ENCODE measurements at places on chromosomes 16 and 17. TPM values are rescaled to one million over a fixed set of nuclear protein-coding genes. Genes with fewer than 3 reads are reported as not detected.

GRCh38 chr17:63834431-63835166, 7.1 kb upstream of the FTSJ3 start:
- DNase-seq, result peak; percentile 57

DNA sequence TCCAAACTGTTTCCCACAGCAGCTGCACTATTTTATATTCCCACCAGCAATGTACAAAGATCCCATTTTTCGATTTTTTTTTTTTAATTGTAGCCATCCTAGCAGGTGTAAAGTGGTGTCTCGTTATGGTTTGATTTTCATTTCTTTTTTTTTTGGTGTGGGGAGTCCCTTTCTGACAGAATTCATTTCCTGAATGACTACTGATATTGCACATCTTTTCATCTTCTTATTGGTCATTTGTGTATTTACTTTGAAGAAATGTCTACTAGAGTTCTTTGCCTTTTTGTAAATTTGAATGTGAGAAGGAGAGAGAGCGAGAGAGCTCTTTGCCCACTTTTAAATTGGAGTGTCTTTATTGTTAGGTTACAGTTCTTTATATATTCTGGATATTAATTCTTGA, 14.0 kb downstream of the CYB5B start:
- DNase-seq, result no peak

GRCh38 chr16:30771726-30772125, 9.6 kb downstream of the RNF40 start:
- DNase-seq, result peak; percentile 6

DNA sequence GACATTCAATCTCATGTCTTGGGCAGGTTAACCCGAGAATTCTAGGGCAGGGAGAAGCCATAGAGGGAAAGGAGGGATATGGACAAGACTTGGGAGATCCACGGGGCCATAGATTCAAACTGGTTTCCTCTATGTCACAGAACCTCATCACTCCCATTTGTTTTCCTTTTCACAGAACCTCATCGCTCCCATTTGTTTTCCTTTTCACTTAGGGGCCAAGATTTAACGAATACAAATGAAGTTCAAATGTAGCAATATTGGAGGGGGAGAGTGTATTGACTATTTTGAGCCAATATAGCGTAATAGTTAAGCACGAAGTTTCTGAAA, 39.3 kb upstream of the LONP2 start:
- DNase-seq, result no peak

GRCh38 chr16:12150600-12150999, 174.1 kb downstream of the SNX29 start:
- no peak for DNase-seq

TEX14 gene
- 5.0 TPM for polyA plus RNA-seq

CORO1A gene
- 28.0 TPM for polyA plus RNA-seq

NKD1 gene
- 6.7 TPM for polyA plus RNA-seq

All from muscle of leg (tissue), 16 donors.